ENCODE measurements at places on chromosomes 4 and X.

DNA sequence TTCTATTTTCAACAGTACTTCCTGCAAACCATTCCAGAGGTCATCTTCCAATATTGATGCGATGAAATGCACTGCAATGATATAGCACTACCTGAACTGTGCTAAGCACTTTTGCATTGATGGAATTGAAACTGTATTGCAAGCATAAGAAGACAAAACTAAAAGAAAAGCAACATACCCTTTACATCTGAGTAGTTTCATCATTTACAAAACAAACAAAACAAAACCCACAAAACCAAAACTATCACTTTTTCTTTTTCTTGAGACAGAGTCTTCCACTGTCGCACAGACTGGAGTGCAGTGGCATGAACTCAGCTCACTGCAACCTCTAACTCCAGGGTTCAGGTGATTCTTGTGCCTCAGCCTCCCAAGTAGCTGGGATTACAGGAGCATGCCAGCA lies 120.1 kb upstream of the NAP1L5 start:
- DNase-seq, result no peak

DNA sequence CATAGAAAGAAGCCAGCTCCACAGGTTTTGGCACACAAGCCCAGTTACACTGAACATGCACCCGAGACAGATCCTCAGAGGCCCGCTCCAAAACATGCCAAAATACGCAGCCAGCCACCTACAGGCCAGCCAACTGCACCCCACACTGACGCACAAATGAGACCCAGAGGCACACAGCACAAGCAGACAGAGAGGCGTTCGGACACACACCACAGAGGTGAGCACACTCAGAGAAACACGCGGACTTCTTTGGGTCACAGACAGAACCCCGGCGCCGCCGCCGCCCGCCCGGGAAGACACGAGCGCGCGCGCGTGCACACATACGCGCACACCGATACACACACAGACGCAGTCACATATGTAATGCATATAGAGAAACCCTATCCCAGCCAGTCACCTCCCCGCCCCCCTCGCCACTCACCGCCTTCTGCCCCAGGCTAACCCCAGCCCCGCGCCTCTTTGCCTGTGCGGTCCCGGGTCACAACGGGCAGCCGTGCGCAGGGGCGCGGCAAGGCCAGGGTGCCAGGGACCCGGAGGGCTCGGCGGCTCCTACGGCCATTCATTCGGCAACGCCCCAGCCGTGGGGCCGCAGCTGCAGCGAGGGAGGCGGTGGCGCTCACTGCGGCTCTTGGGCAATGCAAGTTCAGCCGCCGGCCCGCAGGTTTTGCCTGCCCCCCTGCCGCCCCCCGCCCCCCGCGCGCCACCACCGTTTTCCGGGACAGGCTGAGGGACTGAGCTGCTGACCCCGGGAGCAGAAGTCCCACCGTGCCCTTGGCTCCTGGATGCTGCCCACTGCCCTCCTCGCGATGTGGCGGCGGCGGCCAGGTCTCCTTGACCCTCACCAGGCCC lies 553 bp downstream of the SEPTIN6 start:
- DNase-seq, result no peak

DNA sequence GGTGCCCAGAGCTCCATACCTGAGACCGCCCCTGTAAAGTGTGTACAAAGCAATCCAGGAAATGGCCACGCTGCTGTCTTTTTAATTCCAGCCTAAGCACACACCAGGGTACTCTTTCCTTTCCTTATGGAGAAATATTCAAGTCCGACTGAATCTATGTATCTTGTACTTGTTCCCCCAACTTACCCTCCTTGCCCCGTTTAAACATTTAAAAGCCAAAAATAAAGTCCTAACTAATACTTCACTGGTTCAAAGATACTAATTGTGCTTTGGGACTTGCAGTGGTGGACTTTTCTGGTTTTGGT lies 731 bp upstream of the AMMECR1 start:
- DNase-seq, result no peak

DNA sequence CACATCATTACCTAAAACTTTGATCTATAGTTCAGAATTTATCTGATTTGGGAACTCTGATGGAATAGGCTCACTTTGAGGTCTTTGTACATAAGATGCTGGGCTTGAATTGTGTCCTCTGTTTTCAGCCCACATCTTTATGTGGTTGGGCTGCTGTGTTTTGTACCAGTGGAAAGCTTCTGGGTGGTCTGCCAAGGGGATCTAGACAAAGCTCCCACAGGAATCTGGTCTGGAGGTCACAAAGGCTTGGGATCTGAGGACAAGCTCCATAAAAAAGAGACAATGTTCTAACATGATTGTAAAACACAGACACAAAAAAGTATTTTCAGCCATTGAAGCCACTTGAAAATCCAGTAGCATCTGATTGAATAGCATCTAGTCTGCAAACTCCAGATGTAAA lies 393.5 kb upstream of the PITX2 start:
- DNase-seq, result no peak

- no peak for DNase-seq
These were observed 858 bp downstream of the DMP1 start for GRCh38 chr4:87650938-87651337.

- DNase-seq, result peak; percentile 84
These were observed 422.6 kb upstream of the DIPK2B start for GRCh38 chrX:45623266-45623665.

DNA sequence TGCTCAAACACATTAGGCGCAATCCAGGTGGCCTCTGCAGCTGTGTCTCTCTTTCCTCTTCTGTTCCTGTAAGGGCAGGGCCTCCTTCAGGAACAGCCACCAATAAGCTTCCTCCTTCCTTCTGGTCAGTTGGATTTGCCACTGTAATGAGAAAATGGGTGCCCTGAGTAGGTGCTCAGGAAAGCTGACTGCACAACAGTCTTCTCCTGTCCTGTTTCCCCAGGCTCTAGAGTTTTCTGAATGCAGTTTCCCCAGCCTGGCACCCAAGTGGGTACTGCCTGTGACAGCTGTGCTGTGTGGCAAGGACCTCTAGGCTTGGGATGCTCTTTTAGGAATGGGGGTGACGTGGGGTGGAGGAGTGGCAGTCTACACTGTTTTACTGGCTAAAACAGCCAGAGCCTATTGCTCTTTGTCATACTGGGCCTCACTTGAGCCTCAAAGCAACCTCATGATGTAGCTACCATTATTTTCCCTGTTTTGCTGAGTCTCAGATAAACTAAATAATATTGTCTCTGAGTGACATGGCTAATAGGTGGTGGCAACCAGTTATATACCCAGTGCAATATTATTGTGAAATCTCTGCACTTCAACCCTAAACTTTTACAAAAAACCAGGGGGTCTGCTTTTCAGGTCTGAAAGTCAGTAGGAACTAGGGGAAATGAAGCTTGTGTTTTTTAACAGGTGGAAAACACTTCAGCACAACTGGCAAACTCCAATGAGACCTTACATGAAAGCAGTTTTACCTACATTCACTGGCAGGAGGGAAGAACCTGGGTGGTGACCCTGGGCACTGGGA lies 1.2 kb downstream of the CXCL2 start:
- DNase-seq, result no peak

GRCh38 chr4:100632163-100632562 lies 114.3 kb upstream of the EMCN start:
- no peak for DNase-seq

DNA sequence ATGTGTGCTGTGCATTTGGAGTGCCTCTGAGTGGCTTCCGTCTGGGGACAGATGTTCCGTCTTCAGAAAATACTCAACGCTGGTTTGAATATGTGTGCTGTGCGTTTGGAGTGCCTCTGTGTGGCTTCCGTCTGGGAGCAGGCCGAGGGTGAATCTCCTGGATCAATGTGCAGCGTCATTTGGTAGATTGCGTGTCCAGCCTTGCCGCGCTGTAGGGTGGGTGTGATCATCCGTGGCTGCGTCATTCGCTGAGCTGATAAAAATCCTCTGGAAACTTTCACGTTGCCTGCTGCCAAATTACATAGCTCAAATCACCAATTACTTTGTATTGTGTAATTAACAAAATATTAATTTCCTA lies 12.1 kb downstream of the UVSSA start:
- DNase-seq, result peak; percentile 42

DNA sequence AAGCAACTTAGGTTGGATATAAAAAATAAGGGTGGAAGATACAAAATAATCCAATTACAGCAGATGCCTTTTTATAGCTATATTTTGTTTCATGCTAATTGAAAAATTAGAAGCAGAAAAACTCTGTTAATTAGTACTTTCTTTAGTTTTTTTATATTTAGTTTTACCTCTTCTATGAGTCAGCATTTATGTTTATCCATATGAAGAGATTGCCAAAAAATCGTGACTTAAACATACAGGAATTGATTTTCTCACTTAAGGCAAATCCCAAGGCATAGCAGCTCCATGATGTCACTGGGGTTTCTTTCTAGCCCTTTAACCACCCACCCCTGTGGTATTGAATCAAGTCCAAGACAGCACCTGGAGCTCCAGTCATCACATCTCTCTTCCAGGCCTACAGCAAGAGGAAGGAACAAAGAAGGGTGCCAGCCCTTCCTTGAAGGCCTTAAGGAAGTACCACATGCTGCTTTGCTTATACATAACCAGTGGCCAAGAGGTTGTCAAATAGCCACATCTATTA lies 365.8 kb upstream of the TENM3 start:
- peak; percentile 55 for DNase-seq

GRCh38 chrX:96989830-96990571 lies 106.3 kb downstream of the RPA4 start:
- no peak for DNase-seq

DNA sequence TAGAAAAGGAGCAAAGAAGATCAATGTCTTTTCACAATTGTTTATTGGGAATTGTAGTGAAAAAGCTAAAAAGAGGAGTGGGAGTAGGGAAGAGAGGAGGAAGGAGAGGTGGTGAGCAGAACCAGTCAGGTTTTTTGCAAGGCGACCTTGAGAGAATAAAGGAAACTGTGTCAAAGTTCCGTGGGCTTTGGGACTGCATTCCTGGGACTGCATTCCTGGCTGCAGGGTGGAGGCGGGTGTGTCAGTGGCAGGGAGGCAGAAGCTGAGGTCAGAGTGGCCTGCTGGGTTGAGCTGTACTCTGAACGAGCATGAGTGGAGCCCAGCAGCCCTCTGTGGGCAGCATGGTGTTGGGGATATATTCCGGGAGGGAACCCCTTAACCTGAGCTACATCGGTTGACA lies 66.8 kb upstream of the UCP1 start:
- DNase-seq, result no peak

DNA sequence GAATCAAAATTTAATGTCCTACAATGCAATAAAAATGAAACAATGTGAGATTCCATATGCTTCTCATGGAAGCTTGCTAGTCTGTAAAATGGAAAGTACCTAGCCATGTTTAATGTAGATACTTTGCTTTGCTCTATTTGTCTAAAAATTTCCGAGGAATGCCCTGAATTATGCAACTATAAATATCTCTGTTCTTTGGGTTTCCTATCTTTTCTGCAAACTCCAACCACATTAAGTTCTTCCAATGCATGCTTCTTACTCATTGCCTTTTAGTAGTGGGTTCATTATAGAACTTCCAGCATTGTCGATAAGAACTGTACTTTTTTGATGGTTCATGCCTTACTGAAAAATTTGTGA lies 178.3 kb downstream of the RASL11B start:
- DNase-seq, result peak; percentile 36

DNA sequence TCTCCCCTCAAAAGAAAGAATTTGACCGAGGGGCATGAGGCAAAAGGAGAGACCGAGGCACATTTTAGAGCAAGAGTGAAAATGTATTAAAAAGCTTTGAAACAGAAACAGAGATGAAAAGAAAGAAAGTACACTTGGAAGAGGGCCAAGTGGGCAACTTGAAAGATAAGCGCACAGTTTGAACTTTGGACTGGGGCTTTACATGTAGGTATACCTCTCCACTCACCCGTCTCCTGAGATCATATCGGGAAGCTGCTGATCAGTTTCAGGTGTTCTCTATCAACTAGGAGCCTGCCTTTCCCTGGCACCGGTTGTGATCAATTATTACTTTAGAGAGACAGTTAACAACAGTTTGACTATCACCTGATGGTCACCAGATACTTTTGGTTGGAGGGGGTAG lies 2666.5 kb downstream of the ARAP2 start:
- DNase-seq, result no peak

DNA sequence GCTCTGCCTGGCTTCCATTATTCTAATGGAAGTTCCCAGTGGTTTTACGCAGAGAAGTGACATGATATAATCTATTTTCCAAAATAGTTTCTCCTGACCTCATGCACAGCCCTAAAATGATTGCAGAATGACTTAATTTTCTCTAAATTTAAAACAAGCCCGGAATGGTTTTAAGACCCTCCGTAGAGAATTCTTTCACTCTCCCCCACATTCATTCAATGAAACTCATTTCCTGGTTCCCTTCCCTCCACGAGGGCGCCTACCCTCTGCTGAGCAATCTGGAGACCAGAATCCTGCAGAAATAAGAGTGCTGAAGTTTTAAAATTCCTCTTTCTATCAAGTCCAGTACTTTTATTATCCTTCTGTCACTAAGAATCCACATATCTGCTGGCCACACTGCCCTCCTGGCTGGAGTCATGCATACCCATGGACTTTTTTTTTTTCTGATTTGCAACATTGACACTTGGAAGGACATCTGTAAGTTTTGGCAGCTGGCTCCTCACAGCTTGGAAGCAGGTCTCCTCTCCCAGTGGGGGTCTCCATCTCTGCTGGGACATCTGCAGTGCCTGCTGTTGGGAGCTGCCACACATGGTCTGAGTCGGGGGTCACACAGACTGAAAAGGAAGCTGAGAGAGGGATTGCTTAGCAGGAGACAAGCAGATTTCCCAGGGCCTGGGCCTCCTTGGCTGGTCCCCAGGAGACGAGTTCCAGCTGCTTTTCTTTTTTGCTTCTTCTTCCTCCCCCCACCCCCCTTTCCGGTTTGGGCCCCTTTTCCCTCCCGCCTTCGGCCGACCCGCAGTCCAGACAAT lies 86.1 kb downstream of the SOWAHB start:
- DNase-seq, result peak; percentile 75

DNA sequence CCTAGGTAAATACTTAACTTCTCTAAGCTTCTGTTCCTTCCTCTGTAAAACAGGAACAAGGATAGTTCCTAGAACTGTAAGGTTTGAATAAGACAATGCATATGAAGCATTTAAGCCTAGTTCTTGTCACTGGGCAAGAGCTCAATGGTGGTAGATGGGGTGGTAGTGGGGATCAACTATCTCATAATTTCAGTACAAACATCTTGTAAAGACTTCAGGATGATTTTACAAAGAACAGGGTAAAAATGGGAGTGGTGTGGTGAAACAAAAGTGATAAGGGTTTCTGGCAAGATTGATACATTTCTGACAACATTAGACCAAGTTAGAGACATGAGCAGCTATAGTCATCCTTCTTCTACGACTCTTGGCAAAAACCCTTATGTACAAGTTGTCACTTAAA lies 137.8 kb downstream of the SCFD2 start:
- no peak for DNase-seq

- DNase-seq, result no peak
These were observed 5.3 kb downstream of the RS1 start for GRCh38 chrX:18666614-18667013.
